ENCODE measurements at places on chromosomes 2 and 18.

GRCh38 chr2:217466104-217466503 is 536.7 kb downstream of the TNS1 start:
- no peak for DNase-seq

GRCh38 chr2:237053066-237053465 is 32.6 kb upstream of the COPS8 start:
- no peak for DNase-seq

GRCh38 chr2:110812726-110813645 is 80.6 kb downstream of the ACOXL start:
- DNase-seq: no peak

DNA sequence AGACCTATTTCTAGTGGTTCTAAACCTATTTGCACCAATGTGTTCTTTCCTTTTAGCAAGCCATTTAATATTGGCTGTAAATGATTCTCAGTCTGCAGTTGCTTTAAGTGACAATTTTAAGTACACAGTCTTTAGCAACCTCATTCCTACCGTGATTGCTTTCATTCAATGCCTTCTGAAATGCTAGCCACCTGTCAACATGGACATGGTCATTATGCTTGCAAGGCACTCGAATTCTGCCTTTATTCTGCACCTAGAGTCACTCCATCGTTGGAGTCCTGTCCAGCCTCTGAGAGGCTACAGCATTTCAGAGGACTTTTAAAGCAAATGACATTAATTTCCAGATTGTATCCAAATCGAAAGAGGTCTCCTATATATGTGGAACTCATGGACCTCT is 115.1 kb downstream of the IRS1 start:
- DNase-seq: no peak

GRCh38 chr2:38598991-38599295 is 3.8 kb downstream of the HNRNPLL start:
- no peak for DNase-seq
